Activated CD8-positive, alpha-beta memory T cell treated with anti-CD3 and anti-CD28 coated beads, Interleukin-2, amount 50 U/mL, for 4 hours (primary cell): ENCODE measurements at places on chromosomes 6 and 20.

DNA sequence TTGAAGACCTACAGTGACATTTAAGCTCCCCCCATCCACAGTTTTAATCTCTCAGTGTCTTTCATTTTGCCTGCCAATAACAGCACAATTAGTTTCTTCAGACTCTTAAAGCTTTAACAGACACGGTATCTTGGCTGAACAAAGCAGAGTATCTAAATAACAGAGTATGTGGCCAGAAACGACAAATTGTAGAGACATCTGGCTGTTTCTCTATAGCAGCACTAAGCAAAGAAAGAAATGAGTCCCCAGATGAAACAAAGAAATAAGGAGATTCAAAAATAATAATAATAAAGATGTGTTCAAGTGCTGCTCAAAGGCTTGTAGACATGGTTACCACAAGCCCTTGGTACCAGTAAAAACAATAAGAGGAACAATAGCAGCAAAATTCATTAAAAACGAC lies 97.8 kb upstream of the HDAC2 start:
- DNase-seq: no peak

- DNase-seq: no peak
Observed at GRCh38 chr20:43579861-43580793, 10.6 kb upstream of the IFT52 start.

DNA sequence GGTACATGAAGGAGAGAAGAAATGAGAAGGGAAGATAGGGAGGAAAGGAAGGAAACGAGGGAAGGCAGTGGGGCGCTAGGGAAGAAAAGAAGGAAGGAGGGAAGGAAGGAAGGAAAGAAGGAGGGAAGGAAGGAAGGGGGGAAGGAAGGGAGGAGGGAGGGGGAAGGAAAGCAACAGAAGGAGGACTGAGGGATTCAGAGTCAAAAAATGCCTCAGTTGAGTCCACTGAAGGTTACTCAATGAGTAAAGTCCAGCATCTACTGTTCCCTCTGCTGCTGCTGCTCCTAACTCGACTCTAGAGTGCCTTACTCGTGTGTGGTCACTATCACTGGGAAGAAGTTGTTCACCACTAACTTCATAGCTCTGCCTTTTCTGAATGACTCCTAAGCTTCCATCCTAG lies 33.8 kb downstream of the PHACTR1 start:
- DNase-seq: no peak

GRCh38 chr20:3563133-3563532 lies 92.3 kb downstream of the ATRN start:
- no peak for DNase-seq

- DNase-seq: no peak
Observed at GRCh38 chr6:3218266-3218665, 9.2 kb downstream of the TUBB2B start.

GRCh38 chr20:37734228-37734985 lies 40.6 kb downstream of the CTNNBL1 start:
- no peak for DNase-seq

GRCh38 chr6:72411872-72412708 lies 209.8 kb upstream of the KCNQ5 start:
- peak; percentile 66 for DNase-seq

GRCh38 chr6:79201983-79202382 lies 32.5 kb downstream of the HMGN3 start:
- no peak for DNase-seq

DNA sequence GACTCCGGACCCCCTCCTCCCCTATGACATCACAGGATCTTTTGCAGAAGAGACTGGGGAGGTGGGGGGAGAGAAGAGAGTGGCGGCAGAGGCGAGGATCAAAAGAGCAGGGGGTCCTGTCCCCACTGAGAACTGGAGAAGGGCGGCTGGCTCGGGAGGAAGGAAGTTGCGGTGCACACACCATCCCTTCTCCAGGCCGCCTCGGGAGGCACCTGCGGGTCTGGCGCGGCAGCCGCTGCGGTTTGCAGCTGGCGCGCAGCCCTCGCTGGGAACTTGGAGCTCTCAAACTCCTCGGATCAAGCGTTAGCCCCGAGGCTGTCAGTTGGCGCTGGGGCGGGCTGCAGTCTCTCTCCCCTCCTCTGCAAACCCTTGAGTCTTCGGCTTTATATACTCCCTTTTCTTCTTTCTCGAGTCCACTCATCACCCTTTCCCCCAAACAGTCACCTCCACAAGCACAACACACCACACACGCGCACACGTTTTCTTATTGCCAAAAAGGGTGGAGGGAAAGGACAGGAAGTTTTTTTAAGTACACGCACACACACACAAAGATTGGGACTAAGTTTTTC lies 180.7 kb downstream of the TBXT start:
- DNase-seq: no peak

DNA sequence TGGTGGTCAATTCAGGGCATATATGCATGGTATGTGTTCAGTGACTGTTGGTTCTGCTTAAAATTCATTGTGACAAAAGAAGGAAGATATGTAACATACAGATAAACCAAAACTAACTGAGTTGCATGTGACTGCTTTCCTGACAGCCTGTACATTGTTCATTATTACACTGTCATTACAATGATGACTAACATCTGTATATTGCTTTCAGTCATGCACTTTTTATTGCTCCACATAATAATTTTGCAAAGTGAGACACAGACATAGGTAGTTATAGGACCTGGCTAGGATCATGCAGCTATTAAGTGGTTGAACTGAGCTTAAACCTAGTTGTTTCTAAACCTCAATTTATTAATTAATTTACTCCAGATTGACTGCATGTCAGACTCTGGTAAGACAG lies 703.2 kb downstream of the HDGFL1 start:
- no peak for DNase-seq

- no peak for DNase-seq
Observed at GRCh38 chr6:13030396-13030795, 297.9 kb downstream of the TBC1D7 start.

DNA sequence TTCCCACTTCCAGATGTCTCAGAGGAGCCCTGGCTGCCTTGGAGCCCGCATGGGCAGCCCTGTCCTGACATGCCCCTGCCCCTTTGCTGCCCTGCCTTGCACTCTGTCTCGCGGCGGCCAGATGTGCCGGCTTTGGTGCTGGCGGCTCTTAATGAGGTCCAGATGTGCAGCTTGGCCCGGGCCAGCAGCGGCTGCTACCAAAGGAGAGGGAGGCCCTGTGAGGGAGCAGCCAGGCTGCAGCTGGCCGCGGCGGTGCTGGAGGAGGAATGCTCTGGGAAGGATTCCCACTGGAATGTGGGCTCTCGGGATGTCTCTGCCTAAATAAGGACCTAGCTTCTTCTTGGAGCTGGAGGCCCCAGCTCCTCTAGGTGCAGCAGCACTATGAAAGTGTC lies 72.4 kb downstream of the FGD2 start:
- no peak for DNase-seq

DNA sequence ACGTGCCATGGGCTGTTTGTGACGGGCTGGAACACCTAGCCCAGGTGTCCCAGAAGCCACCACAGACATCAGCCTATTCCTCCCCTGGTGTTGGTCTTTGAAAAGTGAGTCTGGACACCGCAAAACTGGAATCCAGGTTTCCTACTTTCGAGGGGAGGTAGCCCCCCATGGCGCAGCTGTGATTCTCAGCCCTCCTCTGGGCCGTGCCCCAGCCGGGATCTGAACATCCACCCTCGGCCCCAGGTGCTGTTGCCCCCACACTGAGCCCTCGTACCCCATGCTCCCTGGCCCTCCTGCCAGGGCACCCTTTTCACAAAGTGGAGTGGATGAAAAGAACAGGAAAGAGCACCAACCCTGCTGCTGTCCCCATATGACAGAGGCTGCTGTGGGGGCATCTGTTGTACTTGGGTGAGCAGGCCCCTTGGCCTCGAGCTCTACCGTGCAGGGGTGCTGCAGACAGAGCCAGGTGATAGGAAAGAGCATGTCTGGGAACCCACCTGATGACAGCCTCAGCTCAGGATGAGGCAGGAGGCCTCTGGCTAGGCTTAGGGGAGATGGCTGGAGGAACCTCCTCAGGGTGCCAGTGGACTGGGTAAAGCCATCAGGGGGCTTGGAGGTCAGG lies 18.8 kb upstream of the MAS1L start:
- DNase-seq: no peak

GRCh38 chr20:37615340-37616109 lies 78.3 kb upstream of the CTNNBL1 start:
- peak; percentile 45 for DNase-seq

DNA sequence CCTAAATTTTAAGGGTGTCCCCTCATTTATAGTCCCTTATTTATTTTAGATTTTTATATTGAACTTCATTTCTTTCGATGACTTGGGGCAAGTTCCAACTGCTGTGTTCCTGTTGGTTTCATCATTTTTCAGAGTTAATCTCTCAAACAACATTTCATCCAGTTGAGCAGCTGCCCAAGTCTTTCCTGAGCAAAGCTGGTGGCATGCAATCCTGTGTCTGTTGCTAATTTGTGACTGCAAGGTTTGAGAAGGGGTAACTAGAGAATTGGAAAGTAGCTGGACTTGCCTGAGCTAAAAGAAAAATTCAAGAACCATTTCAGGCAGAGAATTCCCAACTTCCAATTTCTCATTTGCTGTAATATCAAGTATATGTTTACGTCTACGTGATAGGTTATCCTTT lies 881.5 kb upstream of the SLC35B3 start:
- DNase-seq: no peak

GRCh38 chr6:63864061-63864460 lies 228.5 kb downstream of the PHF3 start:
- DNase-seq: no peak

DNA sequence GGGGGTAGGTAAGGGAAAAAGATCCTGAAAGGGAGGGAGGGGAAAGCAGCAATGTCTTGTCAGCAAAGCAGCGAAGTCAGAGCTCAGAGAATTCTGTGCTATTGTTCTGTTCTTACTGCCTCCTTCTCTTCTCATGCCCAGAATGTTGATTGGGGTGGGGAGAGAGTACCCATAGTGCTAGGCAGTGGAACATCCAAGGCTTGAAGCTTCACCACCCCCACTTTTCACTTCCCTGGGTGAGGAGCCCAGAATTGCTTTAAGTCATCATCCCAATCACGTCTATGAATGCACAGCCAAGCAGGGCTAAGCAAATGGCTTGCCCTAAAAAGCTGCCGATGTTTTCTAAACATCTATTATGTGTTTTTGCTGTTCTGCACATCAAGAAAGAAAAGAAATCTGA lies 16.5 kb downstream of the REPS1 start:
- no peak for DNase-seq

DNA sequence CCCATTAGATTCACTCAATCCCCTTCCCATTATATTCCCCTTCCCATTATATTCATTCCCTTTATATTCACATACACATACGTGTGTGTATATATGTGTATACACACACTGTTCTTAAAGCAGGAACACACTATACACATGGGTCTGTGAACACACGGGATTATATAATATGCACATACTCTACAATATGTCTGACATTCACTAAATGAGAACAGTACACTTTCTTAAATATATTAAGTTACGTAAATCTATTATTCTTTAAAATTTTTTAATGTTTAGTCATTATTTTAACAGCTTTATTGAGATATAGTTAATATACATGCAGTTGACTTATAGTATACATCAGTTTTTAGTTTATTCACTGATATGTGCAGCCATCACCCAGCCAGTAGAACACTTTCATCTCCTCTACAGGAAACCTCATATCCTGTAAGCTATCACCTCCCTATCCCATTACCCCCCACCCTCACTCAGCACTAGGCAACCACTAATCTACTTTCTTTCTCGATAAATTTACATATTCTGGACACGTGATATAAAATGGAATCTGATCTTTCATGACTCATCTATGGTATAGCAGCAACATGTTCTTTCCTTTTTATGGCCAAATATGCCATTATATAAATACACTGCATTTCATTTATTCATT lies 13.9 kb upstream of the SUMO4 start:
- DNase-seq: no peak

GRCh38 chr20:4041748-4042411 lies 26.5 kb upstream of the RNF24 start:
- DNase-seq: no peak

GRCh38 chr20:40861427-40862008 lies 167.1 kb upstream of the TOP1 start:
- no peak for DNase-seq

DNA sequence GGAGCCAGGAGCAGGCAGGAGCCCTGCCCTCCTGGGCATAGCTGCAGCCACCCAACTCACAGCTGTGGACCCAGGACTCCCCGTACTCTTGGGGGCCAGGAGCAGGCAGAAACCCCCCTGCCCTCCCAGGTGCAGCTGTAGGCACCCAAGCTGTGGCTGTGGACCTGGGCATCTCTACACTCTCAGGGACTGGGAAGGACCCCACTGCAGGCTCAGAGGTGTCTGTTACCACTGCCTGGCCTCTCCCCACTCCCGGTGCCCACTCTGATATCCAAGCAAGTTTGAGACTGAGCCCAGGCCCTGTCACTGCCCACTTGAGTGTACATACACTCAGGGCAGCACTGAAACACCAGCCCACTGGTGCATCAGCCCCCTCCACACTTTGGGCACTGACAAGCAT lies 193.5 kb upstream of the MANEA start:
- no peak for DNase-seq

DNA sequence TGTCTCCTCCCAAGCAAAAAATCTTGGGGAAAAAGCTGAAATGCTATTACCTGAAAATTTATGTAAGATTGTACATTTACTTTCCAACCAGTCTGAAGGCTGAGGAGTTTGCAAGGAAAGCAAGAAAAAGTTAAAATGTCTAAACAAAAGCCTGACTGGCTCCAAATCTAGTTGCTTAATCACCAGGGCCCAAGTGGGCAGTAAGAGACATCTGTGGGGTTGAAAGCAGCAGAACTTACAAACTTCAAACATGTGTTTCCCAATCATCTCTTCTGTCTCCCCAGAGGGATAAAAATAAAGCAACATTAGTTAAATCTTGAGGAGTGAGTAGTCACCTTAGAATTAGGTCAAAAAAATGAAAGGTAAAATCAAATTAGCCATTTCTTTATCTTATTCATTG lies 98.6 kb downstream of the OGFRL1 start:
- no peak for DNase-seq

- no peak for DNase-seq
Observed at GRCh38 chr6:89045576-89045975, 35.0 kb upstream of the PNRC1 start.

DNA sequence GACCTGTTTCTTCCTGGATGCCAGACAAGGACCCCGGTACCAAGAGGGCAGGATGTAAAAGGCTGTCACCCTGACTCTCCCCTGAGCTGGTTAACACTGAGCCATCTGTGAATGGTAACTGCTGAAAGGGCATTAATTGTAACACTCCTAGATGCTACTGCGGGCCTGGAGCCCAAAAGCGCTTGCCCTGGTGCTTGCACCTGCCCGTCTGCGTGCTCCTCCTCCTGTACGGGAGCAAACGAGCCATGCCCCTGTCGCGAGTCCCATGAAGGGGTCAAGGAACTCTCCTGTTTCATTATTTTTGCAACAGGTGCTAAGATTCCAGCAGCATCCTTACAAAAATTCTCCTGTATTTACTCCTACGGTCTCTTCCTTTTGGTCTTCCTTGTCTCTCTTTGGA lies 140.0 kb upstream of the LAMA2 start:
- DNase-seq: no peak

DNA sequence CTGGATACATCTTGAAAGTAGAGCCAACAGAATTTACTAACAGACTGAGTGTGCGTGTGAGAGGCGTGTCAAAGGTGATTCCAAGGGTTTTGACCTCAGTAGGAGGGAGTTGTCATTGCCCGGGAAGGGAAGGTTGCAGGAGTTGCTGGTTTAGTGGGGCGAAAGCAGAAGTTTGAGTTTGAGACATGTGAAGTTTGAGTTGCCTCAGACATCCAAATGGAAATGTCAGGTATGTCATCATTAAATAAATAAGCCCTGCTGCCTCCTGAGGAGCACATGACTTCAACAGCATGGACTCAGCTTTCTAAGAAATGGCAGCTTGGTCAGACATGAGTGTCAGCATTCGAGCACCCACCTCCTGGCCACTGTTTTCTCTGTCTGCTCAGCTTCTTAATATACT lies 26.6 kb upstream of the TGM2 start:
- DNase-seq: no peak

- no peak for DNase-seq
Observed at GRCh38 chr20:2449386-2449785, 21.2 kb downstream of the SNRPB start.
